ENCODE measurements at places on chromosomes 7 and 10.

DNA sequence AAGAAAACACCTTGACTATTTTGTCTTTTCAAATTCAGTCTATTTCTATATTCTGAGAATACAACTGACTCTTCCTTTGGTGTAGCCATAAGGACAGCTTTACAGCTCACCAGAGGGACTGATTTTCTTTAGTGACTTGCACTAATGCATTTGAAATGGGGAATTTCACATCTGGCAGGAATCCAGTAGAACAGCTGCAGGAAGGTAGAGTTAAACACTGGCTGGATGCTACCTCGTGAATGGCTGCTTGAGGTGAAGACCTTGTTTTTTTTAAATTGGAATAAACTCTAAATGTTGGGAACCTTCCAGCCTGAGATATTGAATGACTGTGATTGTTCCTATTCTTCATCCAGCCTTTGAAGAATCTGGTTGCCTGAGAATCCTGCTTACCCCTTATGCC lies 139.5 kb upstream of the STK17A start:
- no peak for DNase-seq

GRCh38 chr7:92768501-92769393 lies 67.6 kb downstream of the CDK6 start:
- no peak for DNase-seq

DNA sequence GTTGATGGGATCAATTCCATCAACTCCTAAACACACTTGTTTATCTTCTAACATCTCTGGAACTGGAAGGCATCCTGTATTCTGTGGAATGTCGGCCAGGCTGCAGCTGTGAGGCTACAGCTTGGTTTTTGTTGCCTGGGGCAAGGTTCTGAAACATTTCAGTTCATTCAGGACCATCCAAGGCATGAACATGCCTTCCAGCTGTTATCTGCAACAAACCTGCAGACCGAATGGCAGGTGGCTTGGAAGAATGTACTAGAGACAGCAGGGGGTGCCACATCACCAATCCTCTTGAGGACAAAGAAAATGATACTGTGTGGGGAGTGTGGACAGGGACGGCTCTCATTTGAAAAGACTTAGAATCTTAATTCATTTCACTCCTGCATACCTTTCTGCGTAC lies 12.4 kb downstream of the PAPOLB start:
- DNase-seq: no peak

GRCh38 chr10:120174491-120174890 lies 282.0 kb downstream of the SEC23IP start:
- DNase-seq: no peak

- DNase-seq: no peak
These were observed 103.4 kb upstream of the MDFIC start for GRCh38 chr7:114818501-114818900.

- DNase-seq: no peak
These were observed 62.2 kb downstream of the REEP3 start for GRCh38 chr10:63583397-63583796.

GRCh38 chr10:75466001-75466400 lies 34.6 kb downstream of the LRMDA start:
- DNase-seq: no peak

DNA sequence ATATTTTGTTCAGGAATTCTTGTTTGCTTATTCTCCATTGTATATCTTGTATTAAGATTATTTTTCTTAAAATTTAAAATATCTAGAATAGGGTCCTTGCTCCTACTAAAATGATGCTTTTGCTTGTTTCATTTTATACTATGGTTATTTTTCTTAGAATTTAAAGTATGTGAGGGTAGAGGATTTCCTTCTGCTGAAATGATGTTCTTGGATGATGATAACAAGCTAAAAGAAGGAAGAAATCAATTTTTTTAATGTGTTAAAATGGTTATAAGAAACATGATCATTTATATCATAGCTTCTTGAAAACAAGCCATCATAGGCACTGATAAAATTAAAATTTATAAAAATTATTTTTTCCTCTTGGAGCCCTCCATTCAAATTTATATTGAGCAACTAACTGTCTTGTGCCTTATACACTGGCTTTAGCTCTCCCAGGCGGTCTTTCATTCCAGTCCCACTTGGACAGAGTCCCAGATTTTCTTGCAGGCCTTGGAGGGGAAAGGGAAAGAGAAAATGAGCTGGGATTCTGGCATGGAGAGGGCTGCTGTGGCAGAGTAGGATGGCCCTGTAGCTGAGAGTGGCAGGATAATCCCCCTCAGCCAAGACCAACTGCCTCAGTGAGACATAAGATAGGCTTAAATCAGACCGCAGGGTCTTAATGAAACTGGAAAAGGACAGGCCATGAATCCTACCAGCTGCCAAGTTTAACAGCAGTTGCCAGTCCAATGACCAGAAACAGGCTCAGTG lies 60.2 kb downstream of the DNAJB9 start:
- DNase-seq: no peak

DNA sequence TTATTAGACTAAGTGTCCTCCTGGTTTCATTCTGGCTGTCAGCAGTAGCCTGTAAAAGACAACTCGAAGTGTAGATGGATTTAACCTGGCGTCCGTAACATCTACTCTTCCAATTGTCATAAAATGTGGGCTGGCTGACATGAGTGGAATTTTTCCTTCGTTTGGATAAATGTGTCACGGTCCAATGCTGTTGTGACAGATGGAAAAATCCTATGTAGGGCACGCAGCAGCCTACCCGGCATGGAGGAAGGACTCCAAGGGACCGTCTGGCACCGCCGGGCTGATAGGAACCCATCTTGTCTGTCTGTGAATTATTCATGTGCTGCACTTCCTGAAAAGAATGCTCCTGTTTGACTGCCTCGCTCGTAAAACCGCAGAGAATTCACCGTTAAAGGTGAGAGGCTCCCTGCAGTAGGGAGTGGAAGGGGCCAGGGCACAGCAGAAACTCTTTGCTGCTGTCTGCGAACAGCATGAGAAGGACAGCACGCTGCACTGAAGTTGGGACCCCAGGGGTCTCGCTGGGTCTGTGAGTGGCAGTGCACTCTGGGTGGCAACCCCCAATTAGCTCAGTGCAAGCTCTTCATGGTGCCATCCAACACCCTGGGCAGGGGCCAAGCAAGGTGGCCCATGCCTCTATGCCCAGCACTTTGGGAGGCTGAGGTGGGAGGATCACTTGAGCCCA lies 1.6 kb upstream of the ORAI2 start:
- DNase-seq: peak; percentile 26

DNA sequence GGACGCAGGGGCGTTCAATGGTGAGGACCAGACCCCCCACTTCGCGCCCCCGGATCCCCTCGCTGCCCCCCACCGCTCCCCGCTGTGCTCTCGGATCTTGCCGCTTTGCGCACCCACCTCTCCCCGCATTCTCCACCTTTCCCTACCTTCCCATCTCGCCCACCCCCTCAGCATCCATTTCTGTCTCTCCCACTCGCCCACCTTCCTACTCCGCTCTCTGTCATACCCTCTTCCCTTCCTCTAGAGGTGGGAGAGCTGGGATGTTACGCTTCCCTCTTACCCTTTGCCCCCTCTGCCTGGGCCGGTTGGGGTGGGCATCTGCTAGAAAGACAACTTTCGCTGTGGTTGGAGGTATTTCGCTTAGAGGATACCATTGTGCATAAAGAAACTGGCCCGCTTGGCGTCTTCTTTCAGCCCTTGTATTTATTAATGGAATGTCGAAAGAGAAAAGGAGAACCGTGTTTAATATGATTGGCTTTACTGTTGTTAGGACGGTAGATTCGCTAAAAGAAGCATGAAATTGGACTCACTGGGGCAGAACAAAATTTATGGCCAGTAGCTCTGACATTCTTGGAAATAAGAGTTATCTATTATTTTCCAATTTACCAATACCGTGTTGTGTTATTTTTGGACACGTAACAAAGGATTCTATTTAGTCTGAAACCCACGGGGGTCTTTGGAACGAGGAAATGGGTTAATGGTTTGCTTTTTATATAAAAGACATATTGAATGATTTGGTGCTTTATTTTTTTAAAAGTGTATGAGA lies 873 bp downstream of the PRKAR2B start:
- no peak for DNase-seq

- no peak for DNase-seq
These were observed 131.1 kb downstream of the KCND2 start for GRCh38 chr7:120404042-120404441.

- DNase-seq: no peak
These were observed 47.2 kb downstream of the XPNPEP1 start for GRCh38 chr10:109875828-109876821.

DNA sequence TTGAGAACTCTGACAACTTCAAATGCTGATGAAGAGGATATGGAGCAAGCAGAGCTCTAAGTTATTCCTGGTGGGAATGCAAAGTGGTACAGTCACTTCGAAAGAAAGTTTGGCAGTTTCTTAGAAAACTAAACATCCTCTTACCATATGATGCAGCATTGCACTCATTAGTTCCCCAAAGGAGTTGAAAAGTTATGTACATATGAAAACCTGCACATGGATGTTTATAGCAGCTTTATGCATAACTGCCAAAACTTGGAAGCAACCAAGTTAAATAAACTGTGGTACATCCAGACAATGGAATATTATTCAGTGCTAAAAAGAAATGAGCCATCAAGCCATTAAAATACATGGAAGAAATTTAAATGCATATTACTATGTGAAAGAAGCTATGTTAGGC lies 779.3 kb upstream of the COBL start:
- DNase-seq: no peak

DNA sequence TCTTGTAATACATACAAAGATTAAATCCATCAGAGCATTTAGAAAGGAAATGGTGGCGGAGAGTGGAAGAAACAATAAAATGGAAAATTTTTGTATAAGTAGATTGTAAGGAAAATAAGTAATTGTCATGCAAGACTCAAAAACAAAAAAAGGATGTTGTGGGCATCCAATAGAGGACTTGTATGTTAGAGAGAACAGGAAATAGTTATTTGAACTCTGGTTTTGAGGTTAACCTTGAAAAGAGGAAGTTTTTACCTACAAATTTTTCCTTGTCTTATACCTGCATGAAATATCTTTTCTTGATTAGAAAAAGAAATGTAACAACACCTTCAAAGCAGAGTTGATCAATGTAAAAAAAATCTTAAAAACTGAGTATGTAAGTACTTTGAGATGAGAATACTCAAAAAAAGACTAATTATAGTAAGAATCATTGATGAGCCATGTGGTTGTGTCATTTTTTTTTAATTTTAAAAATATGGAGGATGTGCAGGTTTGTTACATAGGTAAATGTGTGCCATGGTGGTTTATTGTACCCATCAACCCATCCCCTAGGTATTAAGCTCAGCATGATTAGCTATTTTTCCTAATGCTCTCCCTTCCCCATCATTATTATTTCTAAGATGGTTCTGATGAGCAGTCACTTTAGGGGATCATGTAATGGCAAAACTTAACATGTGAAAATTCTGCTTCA lies 11.9 kb downstream of the TMEM106B start:
- no peak for DNase-seq

GRCh38 chr10:15325243-15325943 lies 45.7 kb downstream of the FAM171A1 start:
- DNase-seq: no peak

GRCh38 chr7:43377196-43377960 lies 205.5 kb upstream of the STK17A start:
- no peak for DNase-seq

DNA sequence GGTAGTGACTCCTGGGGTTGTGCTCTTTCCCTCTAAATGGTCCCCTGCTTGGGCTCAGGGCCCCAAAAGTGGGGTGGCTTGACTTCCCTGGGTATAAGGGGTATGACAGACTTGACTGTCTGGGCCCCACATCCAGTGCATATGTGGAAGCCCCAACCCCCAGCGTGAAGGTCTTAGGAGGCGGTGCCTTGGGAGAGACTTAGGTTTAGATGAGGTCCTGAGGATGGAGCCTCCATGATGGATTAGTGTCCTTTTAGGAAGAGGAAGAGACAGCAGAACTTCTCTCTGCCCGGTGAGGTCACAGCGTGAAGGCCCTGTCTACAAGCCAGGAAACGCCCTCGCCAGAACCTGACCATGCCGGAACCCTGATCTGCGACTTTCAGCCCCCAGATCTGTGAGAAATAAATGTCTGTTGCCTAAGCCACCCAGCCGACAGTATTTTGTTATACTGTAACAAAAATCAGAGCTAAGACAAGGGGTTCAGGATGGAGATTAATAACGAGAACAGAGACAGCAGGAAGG lies 23.8 kb downstream of the PODXL start:
- no peak for DNase-seq

GRCh38 chr7:90320014-90320413 lies 1.1 kb downstream of the FAM237B start:
- no peak for DNase-seq

DNA sequence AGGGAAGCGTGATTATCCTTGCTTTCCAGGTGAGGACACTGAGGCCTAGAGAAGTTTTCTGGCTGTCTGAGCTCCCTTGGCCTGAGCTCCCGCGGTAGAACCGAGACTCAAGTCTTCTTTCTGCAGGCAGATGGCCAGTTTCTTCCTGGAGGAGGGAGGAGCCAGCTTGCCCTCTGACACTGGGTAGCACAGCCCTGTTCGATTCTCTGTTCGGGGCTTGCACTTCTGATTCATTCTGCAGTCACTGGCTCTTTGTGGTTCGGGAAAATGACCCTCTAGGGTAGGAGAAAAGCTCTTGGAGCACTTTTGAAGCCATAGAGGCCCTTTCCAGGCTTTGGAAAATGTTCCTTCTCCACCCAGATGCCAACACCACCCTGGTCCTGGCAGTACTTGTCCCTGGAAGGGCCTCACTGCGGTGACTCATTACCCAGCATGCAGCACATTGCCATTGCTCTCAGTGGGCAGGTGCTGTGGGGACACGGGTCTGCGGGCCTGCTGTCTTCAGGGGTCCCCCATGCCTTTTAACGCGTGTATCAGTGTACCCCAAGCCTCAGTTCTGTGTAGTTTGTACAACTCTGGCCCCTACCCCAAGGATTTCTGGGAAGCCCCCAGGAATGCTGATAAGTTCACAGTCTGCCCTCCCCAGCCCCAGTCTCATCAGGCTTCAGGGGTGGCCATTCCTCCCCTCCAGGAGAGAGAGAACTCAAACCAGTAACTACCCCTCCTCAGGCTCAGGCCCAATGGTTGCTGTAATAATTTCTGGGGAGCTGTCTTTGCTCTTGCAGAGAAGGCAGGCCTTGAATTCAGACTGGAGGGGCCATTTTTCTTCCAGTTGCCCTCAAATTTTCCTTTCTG lies 11.9 kb downstream of the CHST3 start:
- no peak for DNase-seq

GRCh38 chr7:151244196-151244840 lies 4.2 kb downstream of the SMARCD3 start:
- DNase-seq: no peak

DNA sequence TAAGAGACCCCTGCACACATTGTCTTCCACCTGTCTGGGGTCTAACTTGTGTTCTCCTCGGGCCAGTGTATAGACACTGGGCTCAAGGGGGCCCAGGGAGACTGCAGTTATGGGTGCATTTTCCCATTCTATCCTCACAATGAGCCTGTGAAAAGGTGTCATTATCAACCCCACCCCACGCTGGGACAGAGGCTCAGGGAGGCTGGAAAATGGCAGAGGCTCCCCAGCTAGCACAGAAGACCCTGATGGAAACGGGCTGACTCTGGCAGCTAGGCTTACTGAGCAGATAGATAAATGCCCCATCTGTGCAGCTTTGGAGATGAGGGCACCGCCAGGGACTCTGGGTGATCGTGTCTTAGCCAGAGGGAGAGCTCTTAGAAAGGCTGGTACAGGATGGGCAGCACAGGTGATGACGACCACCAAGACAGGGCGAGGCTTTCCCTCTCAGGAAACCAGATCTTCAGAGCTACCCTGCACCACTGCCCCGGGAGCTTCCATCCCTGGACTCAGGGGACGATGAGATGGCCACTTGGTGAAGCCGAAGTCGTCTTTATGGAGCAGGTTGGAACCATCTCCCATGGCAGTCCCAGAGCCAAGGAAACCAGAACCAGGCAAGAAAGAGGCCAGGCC lies 58.2 kb upstream of the CHST15 start:
- DNase-seq: no peak

GRCh38 chr7:43302211-43302711 lies 189.8 kb downstream of the HECW1 start:
- no peak for DNase-seq
